ENCODE measurements at places on chromosomes 6 and 20.
A peak's percentile ranks its signal among the peaks of the same experiment; 100 is the strongest.

DNA sequence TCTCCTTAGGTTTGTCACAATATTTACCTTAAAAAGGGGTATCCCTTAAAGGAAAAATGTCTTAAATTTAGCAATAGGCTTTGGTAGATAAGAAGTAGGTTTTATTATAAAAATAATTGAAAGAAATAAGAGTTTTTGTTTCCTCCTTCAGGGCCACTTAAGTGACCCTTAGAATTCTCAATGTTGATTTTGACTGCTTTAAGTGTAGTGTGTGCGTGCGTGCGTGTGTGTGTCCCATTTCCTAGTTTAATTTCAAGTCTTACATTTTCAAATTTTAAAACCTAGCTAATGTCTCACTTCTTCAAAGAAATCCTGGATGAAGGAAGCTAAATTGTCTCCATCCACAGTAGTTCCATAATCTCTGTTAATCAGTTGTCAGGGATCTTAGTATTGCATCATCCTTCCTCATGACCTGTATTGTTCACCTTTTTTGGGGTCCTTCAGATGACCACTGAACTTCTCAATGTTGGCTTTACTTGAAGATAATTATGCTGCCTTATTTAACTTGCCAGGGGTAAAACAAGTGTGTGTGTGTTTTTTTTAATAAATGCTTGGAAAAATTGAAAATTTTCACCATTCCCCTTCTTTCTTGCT, 50.7 kb upstream of the TFB1M start:
- no peak for DNase-seq

- no peak for DNase-seq
These were observed 54.8 kb downstream of the SNX9 start for GRCh38 chr6:157877573-157878438.

GRCh38 chr20:7695635-7696034, 244.6 kb downstream of the HAO1 start:
- peak; percentile 74 for DNase-seq

DNA sequence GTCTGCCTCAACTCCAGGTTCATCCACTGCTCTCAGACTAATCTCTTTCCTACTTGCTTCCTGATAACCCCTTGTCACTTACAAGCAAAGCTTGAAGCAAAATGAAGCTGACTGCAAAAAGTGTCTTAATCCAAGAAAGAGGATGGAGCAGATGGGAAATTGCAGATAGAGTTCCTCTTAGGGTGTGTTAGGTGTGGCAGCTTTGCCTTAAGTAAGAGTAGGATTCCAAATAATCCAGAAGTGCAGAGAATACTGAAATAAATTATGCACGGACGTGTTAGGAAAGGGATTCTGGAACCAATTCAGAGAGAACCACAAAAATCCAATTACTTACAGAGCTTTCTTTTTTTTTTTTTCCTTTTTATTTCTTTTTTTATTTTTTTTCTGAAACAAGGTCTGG, 6.1 kb upstream of the RPL7L1 start:
- no peak for DNase-seq

DNA sequence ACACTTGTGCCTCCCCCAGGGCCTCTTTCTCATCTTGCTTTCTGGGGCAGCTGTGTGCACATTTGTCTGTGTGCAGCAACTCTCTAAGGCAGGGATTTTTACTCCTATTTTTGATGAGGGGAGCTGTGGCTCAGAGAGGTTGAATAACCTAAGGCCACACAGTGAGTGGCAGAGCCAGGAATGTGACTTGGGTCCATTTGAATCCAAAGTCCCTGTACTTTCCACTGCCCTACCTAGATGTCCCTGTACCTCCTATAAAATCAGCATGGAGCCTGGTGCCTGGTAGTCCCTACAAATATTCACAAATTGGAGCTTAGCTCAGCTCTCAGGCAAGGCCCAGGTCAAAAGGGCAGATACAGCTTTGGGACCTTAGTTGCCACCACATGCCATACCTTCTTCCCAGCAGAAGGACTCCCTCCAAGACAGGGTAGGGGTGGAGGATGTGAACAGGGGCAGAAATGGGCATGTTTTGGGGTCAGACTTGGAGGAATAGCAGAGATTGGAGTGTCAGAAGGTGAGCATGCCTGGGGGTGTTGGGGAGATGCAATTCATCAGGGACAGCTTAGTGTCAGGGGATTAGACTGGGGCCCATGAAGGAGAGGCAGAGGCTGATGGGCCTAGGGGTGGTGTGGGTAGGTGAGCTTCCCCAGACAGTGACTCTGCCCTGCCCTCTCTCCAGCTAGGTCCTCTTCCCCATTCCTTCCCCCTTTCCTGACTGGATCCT, 4.1 kb upstream of the VEGFA start:
- no peak for DNase-seq

DNA sequence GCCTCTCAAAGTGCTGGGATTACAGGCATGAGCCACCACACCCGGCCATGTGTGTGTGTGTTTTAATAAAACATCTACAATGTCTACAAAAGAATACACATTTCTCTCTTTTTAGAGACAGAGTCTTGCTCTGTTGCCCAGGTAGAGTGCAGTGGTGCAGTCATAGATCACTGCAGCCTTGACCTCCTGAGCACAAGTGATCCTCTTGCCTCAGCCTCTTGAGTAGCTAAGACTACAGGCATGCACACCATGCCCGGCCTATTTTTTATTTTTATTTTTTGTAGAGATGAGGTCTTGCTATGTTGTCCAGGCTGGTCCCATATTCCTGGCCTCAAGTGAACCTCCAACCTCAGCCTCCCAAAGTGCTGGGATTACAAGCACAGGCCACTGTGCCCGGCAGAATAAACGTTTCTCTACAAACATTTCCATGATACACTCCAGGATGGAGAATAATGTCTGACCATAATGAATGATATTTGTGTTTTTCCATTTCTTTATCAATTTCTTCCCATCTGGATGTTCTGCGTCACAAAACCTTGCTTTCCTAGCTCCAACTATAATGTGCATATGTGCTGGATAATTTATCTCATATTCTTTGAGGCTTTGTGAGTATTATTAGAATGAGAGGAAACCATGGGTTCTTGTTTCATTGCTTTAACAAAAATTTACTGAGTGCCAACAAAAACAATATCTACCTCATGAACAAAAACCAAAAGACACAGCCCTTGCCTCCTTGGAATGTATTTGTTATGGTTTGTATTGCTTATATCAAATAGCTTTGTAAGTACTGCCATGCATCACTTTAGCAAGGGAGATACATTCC, 28.6 kb upstream of the CCN2 start:
- DNase-seq: peak; percentile 39

DNA sequence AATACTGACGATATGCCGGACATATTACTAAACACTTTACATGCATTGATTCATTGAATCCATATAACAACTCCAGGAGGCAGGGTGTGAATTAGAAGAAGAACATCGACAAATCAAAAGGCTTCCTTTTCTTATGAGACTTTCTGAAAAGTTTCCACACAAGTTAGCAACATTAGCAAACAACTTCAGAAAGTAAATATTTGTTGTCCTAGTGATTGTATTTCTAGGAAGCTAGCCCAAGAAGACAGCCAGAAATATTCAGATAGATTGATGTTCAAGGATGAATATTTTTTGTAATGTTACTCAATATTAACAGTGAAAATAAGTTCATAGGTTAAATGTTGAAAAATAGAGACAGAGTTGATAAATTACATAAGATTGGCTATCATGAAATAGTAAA, 120.6 kb downstream of the GFRAL start:
- no peak for DNase-seq

DNA sequence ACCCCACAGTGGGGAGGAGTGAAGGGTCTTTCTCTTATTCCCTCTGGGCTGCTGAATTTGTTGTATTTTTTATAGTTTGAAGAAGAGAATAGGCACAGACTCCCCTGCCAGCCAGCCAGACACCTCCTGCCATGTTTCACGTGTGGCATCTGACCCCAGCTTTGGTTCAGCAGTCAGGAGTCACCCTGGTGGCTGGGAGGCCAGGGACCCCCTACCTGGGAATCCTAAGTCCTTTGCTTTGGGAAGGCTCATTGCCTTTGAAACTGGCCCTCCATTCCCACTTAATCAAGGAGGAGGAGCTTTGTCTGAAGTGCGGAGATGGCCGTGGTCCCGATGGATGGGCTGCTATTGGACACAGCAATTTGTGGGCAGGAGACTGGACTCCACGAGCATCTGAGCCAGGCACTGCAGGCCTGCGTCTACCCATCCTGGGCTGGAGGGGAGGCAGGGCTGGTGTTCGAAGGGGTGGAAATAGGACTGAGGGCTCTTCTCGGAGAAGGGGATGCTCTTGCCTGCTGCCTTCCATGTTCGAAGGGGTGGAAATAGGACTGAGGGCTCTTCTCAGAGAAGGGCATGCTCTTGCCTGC, 196.1 kb downstream of the DLL1 start:
- no peak for DNase-seq

- DNase-seq: peak; percentile 63
These were observed 35.5 kb upstream of the AFDN start for GRCh38 chr6:167791091-167791779.

GRCh38 chr6:42978487-42978838, 518 bp downstream of the PEX6 start:
- DNase-seq: no peak

DNA sequence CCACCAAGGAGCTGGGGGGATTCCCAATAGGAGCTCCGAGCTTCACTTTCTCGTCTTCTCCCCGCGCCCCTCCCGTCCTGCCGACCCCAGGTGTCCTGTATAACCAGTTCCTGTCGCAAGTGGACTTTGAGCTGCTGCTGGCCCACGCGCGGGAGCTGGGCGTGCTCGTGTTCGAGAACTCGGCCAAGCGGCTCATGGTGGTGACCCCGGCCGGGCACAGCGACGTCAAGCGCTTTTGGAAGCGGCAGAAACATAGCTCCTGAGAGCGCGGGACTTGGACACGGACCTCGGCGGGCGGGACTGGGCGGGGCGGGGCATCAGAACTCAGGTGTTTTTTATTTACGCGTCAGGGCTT, 340 bp upstream of the VARS2 start:
- DNase-seq: no peak

- no peak for DNase-seq
These were observed 350.4 kb downstream of the HACE1 start for GRCh38 chr6:104509355-104509754.

- no peak for DNase-seq
These were observed 511 bp upstream of the CLIC1 start for GRCh38 chr6:31736768-31737314.

GRCh38 chr20:34629342-34629741, 47.5 kb downstream of the PIGU start:
- no peak for DNase-seq

DNA sequence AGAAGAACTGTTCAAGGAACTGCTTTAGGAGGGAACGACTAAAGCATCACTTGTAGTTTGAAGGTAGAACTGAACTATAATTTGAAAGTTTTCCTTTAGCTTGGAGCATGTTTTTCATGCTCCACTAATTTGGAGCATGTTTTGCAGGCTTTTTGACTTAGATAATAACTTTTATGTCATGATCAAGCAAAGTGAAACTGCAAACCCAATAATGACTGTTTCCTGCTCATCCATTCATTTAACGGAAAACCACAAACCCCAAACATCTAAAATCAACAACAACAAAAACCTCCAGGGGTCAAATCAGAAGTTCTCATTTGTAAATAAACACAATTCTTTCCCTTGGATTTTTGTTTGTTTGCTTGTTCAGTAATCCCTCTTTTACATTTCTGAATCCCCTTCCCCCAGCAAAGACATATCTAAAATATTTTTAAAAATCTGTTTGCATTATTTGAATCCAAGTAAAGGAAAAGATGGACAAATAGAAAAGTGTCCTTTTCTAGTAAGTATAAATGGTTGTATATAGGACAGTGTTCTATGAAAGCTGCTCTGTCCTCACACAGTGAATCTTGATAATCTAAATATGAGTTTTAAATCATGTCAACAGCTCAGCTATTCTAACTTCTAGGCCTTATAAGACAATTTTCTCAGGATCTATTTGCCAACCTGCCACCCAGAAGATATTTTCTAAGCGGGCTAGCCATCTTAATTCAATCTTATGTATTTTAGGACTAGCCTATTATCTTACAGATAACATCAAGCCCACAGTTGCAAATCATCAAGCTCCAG, 2.6 kb downstream of the SIM1 start:
- no peak for DNase-seq

GRCh38 chr6:159939591-159940016, 29.3 kb upstream of the IGF2R start:
- no peak for DNase-seq

- no peak for DNase-seq
These were observed 636.3 kb downstream of the PTPRT start for GRCh38 chr20:42553374-42553773.

- DNase-seq: no peak
These were observed 63.2 kb downstream of the PDSS2 start for GRCh38 chr6:107396211-107396610.

GRCh38 chr6:446418-447366, 55.1 kb downstream of the IRF4 start:
- no peak for DNase-seq

DNA sequence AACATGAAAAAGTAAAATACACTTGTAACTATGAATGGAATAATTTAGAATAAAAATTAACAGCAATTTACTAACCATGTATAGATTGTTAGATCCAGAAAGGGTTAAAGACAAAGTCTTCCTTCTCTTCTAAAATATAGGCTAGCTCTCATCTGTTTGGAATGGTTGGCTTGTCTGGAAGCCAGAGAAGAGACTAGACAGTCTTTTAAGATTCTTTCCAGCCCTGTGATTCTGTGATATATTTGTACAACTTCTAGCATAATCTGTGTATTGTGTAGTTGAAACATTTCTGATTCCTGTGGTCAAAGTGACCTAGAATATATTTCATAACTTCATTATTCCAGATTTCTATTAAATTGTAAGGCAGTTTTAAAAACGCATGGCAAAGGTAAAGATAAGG, 196.6 kb downstream of the UST start:
- DNase-seq: no peak

GRCh38 chr20:25048519-25048952, 9.4 kb downstream of the ACSS1 start:
- no peak for DNase-seq

- DNase-seq: no peak
These were observed 10.6 kb downstream of the MYB start for GRCh38 chr6:135191508-135192255.

DNA sequence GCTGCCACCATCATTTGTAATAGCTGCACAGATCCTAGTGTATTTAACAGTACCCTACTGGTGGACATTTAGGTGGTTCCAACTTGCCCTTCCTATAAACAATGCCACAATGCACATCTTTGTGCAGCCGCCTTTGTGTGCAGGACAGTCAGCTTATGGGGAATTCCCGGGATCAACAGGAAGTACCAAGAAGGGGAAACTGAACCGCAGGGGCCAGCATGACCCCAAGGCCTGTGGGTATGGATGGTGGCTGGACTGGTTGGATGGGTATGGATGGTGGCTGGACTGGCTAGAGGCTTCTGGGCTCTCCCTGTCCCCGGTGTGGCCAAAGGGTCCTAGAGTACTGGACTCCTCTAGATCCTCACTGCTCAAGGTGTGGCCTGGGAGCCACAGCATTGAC, 46.7 kb downstream of the CEBPB start:
- no peak for DNase-seq

- DNase-seq: no peak
These were observed 141.9 kb downstream of the MRPL14 start for GRCh38 chr6:43985329-43985728.

- DNase-seq: no peak
These were observed 94.6 kb downstream of the FOXA2 start for GRCh38 chr20:22489626-22490286.

Measured in epithelial cell of proximal tubule (primary cell).